ENCODE measurements at places on chromosomes 7 and 10. TPM values are rescaled to one million over a fixed set of nuclear protein-coding genes. Genes with fewer than 3 reads are reported as not detected.

DNA sequence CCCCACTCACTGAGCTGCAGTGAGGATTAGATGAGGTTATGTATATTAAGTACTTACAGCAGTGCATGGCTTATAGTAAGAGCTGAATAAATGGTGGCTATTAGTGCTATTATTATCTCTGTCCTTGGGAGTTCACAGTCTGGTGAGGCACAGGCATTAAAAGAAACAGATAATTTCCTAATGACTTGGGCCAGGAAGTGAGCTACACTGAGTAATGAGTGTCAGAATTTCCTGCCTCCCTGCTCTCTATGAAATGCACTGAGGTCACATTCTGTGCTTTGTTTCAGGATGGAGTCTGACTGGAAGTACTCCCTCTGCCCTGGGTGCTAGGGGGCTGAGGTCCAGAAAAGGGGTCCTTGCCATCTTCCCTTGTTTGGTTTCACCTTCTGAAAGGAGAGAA lies 48.7 kb upstream of the LOXL4 start:
- no peak for DNase-seq

DNA sequence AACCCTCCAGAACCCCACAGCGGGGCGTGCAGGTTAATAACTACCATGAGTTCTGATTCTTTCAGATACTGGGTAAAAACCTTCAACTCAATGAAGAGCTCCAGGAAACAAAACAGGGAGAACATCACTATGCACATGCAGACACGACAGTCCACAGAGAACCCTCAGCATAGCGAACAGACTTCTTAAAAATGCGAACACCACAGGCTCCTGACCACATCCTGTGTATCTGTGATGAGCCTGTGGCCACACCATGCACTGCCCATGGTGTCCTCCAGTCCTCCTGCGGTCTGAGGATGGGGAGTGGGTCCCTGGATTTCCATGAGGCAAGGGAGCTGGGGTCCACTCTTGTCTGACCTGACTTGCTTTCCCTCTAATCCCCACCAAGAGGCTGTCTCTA lies 107.2 kb downstream of the COBL start:
- no peak for DNase-seq

GRCh38 chr10:97904018-97904381 lies 54.4 kb downstream of the GOLGA7B start:
- no peak for DNase-seq

DNA sequence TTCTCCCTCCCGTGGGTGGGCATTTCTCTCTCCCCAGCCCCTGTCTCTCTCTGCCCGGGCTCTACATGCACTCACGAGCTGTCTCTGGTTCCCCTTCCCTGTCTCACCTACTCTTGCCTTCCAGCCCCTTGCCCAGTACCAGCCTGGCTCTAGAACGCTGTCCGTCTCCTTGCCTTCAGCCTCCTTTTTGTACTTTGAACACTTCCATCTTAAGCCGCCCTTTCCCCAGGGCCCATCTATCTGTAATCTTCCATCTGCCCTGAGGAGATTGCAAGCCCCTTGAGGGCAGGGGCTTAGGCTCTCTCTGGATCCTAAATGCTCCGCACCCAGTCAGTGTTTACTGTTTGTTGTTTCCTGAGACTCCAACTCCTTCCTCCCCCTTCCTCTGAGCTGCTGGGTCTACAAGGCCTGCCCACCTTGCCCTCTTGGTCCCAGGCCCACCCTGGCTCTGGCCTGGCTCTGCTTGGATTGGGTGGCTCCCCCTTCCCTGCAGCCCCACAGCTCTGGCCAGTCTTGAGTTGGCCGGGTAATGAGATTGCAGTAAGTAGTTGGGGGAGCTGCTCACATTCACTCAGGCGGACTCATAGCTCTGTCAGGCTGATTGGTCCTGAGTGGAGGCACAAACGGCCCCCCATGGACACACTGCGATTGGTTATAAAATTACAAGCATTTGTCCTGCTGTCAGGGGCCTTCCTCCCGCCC lies 28.3 kb downstream of the POLL start:
- no peak for DNase-seq

GRCh38 chr10:6236349-6237198 lies 33.8 kb downstream of the PFKFB3 start:
- no peak for DNase-seq

DNA sequence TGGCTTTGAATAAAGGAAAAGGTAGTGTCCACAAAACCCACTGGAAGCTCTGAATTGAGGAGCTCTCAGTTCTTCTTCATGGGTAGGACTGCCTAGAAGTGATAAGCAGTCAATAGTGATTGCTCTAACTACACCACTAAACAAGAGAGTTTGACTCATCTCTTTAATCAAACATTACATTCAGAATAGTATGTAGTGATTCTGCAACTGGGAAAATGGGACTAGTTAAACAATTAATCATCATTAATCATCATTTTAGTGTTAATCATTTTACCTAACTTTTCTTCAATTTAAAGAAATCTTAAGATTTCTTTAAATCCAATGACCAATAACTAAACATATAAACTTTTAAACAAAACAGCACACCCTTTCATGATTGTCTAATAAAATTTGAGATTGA lies 484.0 kb upstream of the FZD8 start:
- no peak for DNase-seq

GRCh38 chr10:47354165-47354564 lies 6.0 kb downstream of the RBP3 start:
- DNase-seq: no peak

- no peak for DNase-seq
These were observed 337.0 kb downstream of the FRMD4A start for GRCh38 chr10:13993673-13994089.

DNA sequence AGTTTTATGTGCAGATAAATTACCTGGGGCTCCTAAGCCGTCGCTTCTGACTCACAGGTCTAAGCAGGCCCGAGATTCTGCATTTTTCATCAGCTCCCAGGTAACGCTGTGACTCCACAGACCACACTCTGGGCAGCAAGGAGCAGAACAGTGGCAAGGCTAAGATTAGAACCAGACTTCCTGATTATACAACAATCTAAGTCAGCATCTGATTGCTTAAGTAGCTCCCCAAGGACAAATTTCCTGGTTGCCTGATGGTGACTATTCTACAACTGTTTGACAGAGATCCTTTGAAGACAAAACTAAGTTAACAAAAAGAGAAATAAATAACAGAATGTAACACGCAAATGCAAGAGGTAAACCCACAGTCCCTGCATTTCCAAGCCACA lies 69.0 kb downstream of the CREB3L2 start:
- no peak for DNase-seq

DNA sequence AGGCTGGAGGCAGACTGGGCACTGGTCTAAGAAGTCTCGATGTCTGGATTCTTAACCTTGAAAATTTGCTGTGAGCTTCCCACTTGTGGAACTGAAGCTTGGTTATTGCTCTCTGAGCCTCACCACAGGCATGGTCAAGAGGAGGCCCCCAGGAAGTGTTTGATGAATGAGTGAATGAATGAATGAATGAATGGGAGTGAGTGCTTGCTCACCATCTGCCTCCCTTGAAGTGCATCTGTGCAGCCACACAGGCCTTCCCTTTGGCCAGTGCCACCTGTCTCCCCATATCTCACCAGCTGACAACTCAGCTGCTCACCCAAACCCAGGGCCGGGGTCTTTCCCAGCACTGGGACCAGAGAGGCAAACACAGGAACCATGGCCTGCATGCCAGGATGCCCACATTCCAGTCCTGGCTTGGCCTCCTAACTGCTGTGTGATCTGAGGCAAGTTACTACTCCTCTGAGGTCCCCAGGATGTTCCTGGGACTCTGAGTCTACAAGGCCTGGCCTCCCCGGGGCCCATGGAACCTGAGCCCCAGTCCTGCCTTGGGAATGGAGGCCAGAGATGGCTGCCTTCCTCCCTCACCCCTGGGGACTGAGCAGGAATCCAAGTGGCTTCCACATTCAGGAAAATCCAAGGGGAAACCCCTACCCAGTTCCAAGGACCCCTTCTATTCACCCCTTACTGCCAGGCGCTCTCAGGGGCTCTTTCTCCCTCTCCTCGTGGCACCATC lies 51.4 kb upstream of the SLC29A3 start:
- DNase-seq: no peak

DNA sequence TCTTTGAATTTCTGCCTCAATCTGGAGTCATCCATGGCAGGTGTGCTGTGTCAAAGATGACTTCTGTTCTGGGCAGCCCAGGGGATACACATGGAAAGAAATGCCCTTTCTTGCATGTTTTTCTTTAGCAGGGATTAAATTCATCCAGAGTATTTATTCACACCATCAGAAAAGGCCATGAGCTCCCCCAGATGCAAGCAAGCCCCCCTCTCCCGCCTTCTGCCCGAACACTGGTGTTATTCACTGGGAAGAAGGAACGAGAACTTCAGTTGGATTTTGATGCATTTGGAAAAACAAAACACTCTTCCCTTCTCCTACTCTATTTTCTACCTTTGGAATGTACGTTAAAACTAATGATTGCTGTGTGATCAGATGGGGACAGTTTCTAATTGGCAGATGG lies 1.4 kb downstream of the PLPP4 start:
- no peak for DNase-seq

DNA sequence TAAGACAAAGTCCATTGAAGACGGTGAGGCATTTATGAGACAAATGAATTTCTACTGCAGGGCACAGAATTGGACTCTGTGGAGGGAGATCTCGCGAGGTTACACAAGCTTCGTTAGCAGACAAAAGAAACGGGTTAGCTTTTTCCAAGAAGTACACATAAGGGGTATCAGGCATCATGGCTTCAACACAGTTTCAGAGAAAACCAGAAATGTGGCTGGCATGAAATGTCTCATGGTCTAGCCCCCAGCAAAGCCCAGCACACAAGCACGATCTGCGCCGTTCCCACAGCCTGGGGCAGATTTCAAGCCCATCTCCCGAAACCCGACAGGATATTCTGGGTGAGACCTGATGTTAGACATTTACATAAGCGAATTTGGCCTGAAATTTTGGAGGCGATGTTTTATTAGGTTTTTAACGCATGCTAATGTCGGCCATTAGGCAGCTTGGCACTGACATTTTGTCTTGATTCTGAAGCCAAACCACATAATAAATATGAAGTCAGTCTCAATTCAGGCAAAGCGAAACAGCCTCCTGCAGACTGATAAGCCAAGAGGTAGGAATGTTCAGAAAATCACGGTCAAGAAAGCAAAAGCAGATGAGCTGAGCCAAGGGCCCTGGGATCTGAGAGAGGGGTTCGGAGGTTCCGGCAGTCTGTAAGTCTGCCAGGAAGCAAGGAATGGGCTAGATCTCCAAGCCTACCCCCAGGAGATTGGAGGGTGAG lies 240.5 kb downstream of the PRPF18 start:
- no peak for DNase-seq

DNA sequence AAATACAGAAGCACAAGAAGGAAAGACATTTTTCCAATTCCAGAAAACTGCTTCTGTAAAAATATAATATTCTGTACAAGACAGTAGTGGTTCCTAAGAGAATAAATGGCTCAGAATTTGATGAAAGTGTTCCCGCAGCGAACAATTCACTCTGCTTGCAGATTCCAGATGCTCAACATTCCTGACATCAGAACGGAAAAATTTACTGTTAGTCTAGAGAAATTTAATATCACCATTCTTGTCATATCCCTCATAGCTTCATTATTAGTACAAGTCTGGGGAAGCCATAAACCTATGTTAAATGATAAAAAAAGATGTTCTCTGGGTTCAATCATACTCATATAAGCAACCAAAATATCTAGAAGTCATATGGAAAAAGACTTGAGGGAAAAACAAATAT lies 83.6 kb downstream of the MPP7 start:
- DNase-seq: no peak

DNA sequence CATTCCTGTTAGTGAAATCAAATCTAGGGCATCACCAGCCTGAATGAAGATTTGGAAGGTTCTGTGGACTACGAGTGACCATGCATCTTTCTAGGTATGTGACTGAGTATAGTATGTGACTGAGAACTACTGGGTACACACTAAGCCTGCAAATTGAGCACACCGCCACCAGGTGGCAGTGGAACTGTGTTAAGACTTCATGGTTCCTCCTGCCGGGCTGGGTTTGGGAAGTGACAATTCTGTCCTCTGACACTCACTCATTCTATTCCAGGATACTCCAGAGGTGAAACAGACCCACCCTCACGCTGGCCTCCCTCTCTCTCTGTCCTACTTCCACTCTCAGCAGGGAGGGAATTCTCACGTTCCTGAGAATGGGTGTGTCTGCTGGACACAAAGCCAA lies 84.0 kb upstream of the TMEM248 start:
- peak; percentile 72 for DNase-seq

- no peak for DNase-seq
These were observed 33.9 kb downstream of the ASB13 start for GRCh38 chr10:5632446-5632845.

GRCh38 chr7:99013266-99014112 lies 130.4 kb downstream of the SMURF1 start:
- DNase-seq: no peak

- no peak for DNase-seq
These were observed 296.8 kb upstream of the CACNA2D1 start for GRCh38 chr7:82740246-82740848.

GRCh38 chr7:151790830-151791620 lies 85.9 kb downstream of the PRKAG2 start:
- DNase-seq: peak; percentile 64

DNA sequence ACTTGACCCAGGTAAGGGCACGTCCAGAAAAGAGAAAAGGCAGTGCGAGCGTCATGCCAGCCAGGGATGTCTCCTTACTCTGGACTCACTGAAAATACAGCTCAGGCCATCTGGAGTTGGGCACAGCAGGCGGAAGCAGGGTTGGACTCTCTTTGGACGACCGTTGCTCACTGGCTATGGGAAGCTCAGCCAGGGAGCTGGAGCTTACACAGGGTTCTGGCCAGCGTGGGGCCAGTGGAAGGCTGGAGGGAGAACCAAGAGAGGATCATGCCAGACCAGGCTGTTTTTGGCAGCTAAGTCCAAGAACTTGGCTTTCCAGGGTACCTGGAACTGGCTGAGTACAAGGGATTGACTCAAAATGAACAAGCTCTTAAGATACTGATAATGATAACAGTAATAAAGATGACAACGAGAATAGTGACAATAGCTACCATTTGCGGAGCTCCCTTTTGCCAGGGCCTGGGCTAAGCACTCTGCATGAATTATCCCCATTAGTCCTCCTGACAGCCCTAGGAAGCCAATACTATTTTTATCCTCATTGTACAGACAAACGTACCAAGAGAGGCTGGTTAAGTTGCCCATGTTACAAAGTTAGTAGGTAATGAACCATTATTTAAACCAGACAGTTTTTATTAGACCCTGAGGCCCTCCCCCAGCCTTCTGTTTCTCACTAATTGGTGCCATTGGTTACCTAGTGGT lies 177.6 kb downstream of the PTPN20 start:
- no peak for DNase-seq

GRCh38 chr10:9824631-9825071 lies 1193.0 kb upstream of the CELF2 start:
- DNase-seq: no peak

The CCL24 gene
- 95.9 TPM for total RNA-seq

The TRRAP gene
- 59.8 TPM for total RNA-seq

The CLDN3 gene
- not detected for total RNA-seq

The CHST15 gene
- total RNA-seq: 121 TPM

The GRM8 gene
- not detected for total RNA-seq

The COL1A2 gene
- 166 TPM for total RNA-seq

The TMEM184A gene
- not detected for total RNA-seq

The CYP2E1 gene
- 4.0 TPM for total RNA-seq

The ADAM8 gene
- total RNA-seq: 156 TPM
